HCT116 (cell line): ENCODE measurements at places on chromosomes 11 and 22. TPM values are rescaled to one million over a fixed set of nuclear protein-coding genes. Genes with fewer than 3 reads are reported as not detected.

Gene PRR33
- total RNA-seq = not detected

Gene SCGB1A1
- total RNA-seq = 2.0 TPM

Gene OR52I1
- total RNA-seq = not detected

GRCh38 chr11:110076371-110076965, 16.7 kb upstream of the ZC3H12C start:
- no peak overlapping the region for H3K4me3 ChIP-seq
- no peak overlapping the region for H3K27ac ChIP-seq
- no peaks in the 10 kb centered on the region for H3K27me3 ChIP-seq
- no peak for DNase-seq

DNA sequence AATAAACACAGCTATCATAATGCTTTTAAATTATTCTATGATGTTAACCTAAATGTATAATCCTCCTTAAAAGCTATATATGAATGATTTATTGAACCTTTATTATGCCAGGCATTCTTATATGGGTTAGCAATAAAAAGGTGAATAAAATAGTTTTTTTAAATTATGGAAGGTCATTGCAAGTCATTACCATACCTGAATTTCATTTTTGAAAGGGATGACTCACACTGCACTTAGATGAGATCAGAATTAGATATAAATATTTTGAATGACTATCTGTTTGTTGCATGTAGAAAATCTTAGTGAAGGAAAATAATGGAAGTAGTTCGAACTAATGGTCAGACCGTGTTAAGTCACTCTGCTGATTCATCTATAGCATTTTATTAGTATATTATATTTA, 822.3 kb downstream of the LUZP2 start:
- no peaks in the 10 kb centered on the region for H3K4me1 ChIP-seq
- no peak overlapping the region for H3K27ac ChIP-seq
- no peak for DNase-seq
- H3K36me3 ChIP-seq = no peaks in the 10 kb centered on the region

DNA sequence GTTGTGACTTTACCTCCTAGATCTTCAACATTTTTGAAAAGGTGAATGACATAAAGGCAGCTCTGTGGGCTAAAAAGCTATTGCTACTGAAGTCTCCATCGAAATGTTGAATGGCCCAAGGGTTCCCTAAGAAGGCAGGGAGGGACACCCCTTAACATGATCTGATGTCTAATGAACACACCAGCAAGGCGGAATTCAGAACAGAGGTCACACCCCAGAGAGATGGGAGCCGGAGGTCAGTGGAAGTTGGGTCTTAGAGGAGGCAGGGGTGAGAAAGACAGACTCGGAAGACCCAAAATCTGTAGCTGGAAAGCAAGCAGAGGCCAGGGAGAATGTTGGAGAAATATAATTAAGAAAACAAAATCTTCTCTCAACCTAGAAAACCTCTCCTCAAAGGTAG, 79.0 kb downstream of the TRIM29 start:
- no peak overlapping the region for H3K4me3 ChIP-seq
- peaks cover 2% of the 10 kb centered on the region; the same call in 1 of the 2 replicates for H3K27me3 ChIP-seq
- H3K36me3 ChIP-seq = no peaks in the 10 kb centered on the region
